Colonic mucosa (tissue), 4 donors: ENCODE measurements at places on chromosomes 4 and X.
A peak's percentile ranks its signal among the peaks of the same experiment; 100 is the strongest.

DNA sequence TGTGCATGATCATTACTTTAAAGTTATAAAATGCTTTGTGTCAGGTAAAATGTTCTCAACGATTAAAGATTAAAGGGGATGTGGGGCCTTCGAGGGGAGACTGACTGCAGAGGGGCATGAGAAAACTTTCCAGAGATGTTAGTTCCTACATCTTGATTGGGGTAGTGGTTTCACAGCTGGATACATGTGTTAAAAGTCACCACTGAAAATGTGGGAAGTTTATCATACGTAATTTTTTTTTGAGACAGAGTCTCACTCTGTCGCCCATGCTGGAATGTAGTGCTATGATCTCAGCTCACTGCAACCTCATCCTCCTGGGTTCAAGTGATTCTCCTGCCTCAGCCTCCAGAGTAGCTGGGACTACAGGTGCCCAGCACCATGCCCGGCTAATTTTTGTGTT is 79.5 kb downstream of the RBM47 start:
- DNase-seq = no peak

GRCh38 chrX:132576939-132577338 is 88.1 kb upstream of the MBNL3 start:
- no peak for DNase-seq

DNA sequence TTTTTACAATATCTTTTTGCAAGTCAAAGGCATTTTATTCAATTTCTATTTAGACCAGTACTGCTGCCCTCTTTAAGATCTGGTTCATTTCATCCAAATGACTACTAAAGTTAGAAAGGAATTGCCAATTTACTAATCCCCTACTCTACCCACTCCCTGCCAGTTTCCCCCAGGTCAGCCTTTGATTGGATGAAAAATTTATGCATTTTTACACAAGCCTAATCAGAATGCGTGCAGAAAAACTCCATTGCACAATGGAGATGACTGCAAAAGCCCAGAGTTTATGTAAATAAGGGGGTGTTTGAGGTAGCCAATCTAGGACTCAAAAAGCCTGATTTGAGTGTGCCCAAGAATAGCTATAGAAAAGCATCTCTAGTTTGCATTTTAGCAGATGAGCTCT is 310.6 kb downstream of the PABPC4L start:
- DNase-seq = no peak

GRCh38 chrX:46882266-46882665 is 30.0 kb upstream of the JADE3 start:
- no peak for DNase-seq

GRCh38 chr4:172356016-172356415 is 542.8 kb downstream of the GALNTL6 start:
- no peak for DNase-seq

GRCh38 chr4:3461515-3462291 is 1.4 kb upstream of the DOK7 start:
- DNase-seq = peak; percentile 70

DNA sequence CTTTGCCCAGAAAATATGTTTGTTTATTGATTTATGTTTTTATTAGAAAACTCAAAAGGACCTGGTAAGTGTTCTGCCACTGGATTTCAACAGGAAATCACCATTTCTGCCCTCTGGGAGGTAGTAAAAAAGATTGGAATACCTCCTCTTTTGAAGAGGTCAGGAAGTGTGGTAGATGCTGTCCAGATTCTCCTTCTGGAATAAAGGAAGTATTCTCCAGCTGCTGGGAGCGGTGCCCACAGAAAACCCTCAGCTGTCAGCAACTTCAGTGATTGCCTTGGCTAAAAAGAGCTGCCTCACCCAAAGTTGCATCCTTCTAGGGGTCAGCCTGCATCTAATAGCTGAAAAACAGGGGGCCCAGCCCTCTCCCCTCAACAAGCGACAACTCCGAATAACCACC is 13.8 kb upstream of the ZNF674 start:
- DNase-seq = no peak

DNA sequence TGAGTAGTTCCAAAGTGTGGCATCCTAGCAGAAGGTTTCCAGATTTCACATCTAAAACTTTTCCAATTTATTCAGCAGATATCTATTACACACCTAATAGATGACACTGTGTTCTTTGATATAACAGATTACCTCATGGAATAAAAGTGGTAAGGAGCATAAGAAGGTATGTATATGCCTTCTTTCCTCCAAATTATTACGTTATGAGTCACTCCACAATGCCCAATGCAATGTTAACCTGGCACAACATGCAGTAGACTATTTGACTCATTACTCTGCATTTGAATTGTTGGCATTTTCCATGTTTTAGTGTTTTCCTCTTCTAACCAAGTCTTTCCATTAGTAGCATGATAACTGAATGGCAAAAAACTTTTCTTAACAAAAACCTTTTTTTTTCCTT is 383.6 kb downstream of the ADGRL3 start:
- DNase-seq = no peak
